ENCODE measurements at places on chromosomes 13 and 19. TPM values are rescaled to one million over a fixed set of nuclear protein-coding genes. Genes with fewer than 3 reads are reported as not detected.

- no peak for DNase-seq
These were observed 438.3 kb downstream of the RFC3 start for GRCh38 chr13:34256236-34256635.

GRCh38 chr13:26941345-26942174, 181.0 kb upstream of the GPR12 start:
- DNase-seq = peak; percentile 32

The FBL gene
- 890 TPM for total RNA-seq

- DNase-seq = no peak
These were observed 154.9 kb downstream of the FGF9 start for GRCh38 chr13:21825801-21826200.

The RNASEH2B gene
- 61.8 TPM for total RNA-seq

DNA sequence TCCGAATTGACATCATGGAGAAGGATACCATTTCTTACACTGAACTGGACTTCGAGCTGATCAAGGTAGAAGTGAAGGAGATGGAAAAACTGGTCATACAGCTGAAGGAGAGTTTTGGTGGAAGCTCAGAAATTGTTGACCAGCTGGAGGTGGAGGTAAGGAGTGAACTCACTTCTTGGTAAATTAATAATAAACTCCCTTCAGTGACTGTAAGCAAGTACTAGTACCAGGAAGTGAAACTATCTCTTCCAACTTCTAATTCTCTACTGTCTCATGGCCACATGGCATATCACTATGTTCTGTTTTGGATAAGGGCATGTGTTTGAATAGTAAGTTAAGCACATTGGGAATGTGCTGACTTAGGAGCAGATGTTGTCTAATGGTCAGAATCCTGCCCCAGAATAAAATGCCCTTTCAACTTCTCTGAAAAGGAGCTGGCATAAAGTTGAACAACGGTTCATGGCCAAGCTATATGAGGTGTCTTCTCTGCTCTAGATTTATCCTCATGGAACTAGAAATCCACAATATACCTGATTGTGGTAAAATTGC, 13.4 kb downstream of the OLFM4 start:
- no peak for DNase-seq

The CD37 gene
- 152 TPM for total RNA-seq

DNA sequence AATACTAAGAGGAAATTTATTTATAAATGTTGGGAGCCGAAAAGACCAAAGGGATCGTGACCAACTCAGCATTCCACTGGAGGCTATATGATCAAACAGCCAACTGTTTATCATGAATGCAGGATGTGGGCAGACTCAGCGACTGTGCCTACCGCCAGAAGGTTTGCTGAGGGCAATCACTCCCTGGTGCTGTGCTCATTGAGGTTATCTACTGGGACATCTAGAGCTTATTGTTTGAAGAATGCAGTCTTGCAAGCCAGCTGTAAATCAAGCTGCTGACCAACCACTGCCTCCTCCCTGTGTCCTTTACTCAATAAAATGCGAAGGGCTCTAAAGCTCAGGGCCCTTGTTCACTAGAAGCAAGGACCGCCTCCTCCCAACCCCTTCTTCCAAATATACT, 8.5 kb upstream of the XPO4 start:
- DNase-seq = no peak

DNA sequence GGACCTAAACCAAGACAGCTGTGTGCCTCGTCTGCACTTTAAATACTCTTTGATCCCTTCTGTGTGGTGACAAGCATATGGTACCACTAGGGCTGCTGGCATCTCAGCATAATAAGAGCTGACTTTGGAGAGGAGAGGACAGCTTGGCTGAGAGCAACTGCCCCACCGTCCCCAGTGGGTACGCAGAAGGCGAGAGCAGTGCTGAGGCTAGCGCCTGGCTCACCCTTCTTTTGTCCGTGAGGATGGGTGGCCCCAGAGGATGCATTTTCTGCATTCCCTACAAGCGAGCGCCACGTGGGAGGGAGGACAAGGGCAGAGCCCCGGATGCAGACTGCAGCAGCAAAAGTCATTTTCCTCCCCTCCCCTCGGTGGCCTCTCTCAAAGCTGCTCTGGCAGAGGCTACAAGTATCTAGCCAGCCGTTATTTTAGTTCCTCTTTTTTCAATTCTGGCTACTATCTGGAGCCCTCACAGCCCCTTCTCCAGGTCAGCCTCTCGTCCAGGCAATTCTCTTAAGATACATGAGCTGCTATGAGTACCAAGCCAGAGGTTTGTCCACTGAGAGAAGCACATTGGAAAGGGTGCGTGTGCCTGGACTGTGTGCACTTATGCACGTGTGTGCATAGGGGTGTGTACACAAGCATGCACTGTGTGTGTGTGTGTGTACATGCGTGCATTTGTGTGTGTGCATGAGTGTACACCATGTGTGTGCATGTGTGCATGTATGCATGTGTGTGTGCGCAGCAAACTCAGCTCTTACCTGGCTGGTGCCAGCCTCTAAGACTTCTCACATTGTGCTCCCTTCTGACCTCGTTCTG, 51.3 kb downstream of the RAB20 start:
- DNase-seq = no peak

DNA sequence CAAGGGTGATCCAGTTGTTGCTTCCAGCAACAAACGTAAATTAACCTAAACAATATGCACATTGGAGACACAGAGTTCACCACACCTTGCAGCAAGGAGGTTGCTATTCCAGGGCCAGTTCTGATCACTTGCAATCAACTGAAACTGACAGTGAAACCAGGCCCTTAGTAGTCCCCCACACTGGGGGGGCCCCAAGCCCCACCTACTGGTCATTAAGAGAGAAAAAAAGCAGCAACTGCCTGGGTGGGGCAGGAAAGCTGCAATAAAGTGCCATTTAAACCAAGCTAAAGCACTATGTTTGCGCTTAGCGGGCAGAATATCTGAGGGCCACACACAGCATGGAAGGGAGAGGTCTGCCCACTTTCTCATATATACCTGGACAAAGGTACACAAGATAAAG, 51.5 kb downstream of the ATP7B start:
- DNase-seq = no peak

GRCh38 chr13:32997399-32997798, 18.8 kb upstream of the KL start:
- DNase-seq = no peak

GRCh38 chr19:45660636-45661035, 7.4 kb upstream of the GIPR start:
- no peak for DNase-seq

- DNase-seq = no peak
These were observed 5.7 kb upstream of the C5AR1 start for GRCh38 chr19:47303966-47304365.

DNA sequence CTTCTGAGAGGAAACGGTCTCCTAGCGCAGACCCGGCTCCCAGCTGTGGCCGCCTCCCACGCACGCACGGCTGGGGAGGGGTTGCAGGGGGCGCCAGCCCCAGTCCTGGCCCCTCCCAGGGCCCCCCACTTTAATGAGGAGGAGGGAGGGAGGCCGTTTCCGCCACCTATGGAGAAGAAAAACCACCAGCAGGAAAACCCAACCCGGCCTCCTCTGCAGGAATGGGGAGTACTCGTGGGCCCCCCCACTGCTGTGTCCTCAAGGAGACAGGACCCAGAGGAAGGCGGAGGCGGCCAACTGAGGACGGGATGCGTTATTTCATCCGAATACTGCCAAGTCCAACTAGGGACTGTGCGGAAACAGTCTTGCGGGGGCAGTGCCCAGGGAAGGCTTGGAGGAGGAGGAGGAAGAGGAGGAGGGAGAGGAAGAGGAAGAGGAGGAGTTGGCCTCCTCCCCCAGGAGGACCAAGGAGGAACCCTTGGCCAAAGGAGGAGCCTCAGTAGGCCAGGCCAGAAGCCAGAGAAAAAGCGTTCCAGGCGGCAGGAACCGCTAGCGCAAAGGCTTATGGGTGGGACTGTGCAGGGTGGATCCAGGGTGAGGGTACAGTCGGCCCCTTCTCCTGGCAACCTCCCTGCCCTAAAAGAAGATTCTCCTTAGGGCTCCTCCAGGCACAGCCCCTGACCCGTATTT, 3.9 kb upstream of the SSBP4 start:
- peak; percentile 22 for DNase-seq

DNA sequence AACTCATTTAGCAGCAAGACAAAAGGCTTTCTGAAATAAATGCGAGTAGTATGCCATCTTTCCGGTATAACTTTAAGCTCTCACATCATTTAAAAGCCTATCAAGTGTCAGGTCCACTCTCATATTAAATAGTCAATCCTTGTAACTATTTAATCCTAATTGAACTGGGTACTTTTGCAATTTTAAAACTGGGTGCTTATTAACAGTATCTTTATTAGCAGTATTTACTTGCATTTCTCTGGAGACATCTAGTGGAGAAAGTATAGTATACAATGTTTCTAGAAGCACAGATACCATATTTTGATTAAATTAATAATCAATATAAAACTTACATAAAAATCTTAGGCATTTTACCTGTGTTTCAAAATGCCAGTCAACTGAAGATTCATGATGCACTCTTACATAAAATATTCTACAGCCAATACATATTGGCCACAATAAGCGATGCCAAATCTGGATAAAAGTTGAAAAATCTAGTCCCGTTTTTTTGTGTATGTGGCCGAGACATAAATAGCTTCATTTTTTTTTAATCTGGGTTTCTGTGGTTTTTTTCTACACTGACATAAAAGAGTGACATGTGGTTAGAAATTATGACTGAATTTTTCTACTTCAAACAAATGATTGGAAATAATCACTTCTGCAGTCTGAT, 4.3 kb upstream of the POSTN start:
- DNase-seq = no peak

DNA sequence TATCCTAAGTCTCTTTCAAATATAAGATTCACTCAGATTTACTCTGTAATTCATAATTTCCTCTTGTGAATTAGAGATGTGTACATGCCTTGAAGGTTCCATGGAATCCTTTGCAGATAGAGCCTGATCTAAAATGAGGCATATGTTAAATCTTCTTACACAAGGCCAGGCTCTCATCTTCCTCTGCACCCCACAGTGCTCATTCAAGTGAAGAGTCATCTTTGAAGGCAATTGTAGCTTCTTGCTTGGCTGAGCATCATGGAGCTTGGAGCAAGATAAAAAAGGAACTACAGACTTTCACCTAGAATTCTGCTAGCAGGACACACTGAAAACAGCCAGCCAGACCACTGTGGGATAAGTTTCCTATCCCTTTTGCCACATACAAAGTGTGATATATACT, 566.4 kb downstream of the PCDH9 start:
- no peak for DNase-seq

- DNase-seq = no peak
These were observed 18.1 kb downstream of the RCBTB2 start for GRCh38 chr13:48514793-48515192.

- no peak for DNase-seq
These were observed 22.5 kb upstream of the VSTM2B start for GRCh38 chr19:29503140-29503758.

- DNase-seq = no peak
These were observed 116.8 kb upstream of the CACNA1A start for GRCh38 chr19:13622766-13623715.

GRCh38 chr19:45468803-45469131, 971 bp downstream of the FOSB start:
- no peak for DNase-seq

The KLF5 gene
- total RNA-seq = 4.6 TPM

DNA sequence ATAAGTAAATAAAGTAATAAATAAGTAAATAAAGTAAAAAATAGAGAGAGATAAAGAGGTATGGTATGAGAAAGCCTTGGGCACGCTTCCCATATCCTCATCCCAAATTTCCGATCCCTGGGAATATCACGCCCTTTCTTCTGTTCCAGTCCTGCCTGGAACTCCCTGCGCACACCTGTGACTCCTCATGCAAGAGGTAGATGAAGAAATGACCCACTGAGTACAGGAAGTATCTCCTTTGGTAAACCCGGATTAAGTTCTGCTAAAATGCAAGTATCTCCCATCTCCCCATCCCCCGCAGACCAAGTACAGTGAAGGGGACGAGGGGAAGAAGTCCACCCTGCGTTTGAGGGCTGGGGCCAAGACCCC, 399 bp upstream of the ZNF136 start:
- no peak for DNase-seq

DNA sequence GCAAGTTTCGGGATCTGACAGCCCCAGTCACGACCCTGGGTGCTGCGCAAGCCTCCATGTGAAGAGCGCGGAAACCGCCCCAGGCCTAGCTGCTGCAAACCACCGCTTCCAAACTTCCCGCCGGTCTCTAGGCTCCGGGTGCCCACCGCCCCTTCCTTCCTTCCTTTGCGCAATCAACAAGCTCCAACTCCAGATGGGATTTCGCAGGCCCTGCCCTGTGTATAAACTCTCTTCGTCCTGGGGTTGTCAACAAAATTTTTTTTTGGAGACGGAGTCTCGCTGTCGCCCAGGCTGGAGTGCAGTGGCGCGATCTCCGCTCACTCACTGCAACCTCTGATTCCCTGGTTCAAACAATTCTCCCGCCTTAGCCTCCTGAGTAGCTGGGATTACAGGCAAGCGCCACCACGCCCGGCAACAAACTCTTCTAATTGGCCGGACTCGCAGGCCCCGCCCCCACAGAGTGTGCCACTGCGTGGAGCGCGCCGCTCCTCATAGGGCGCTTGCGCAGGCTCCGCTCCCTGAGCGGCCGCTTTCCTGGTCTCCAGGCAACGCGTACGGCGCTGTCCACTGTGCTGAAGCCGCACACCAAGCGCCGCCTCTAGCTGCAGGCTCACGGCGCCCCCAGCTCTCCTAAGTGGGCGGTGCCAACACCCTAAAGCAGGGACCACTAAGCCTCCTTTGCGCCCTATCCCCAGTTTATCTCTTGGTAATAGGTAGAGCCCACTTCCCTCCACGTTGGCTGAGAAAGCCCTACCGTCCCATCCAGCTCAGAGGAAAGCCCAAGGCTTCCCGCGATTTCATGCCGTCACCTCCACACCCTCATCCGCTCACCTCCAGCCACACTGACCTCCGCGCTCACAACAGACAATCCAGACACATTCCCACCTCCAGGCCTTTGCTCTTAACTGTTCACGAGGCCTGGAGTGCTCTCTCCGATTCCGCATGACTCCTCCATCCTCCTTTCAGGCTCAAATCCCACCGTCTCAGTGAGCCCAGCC, 5.5 kb upstream of the QTRT1 start:
- DNase-seq = peak; percentile 95

DNA sequence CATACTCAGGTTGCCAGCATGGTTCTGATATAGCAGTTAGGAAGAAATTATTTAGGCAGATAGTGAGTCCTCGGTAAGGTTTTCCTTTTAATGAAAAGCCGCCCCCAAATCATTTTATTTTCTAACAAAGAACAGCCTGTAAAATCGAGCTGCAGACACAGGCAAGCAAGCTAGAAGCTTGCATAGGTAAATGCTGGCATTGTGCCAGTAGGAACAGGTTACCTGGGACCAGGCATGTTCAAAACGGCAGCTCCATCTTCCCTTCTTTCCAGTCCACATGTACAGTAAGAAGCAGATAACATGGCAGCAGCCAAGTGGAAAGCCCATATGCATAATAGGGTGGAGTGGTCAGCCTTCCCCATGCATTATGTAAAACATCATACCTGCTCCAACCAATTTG, 71.1 kb downstream of the UGGT2 start:
- no peak for DNase-seq

The CACNG7 gene
- total RNA-seq = not detected

GRCh38 chr13:20219577-20219976, 12.5 kb downstream of the GJB6 start:
- DNase-seq = no peak

Data from activated CD4-positive, alpha-beta T cell treated with anti-CD3 and anti-CD28 coated beads for 36 hours (primary cell).